T-helper 22 cell (primary cell): ENCODE measurements at places on chromosomes 12 and 14.

- no peak for DNase-seq
Measured at GRCh38 chr12:5535541-5535940, 103.6 kb downstream of the NTF3 start.

GRCh38 chr14:65604936-65605335 lies 192.4 kb downstream of the FUT8 start:
- no peak for DNase-seq

DNA sequence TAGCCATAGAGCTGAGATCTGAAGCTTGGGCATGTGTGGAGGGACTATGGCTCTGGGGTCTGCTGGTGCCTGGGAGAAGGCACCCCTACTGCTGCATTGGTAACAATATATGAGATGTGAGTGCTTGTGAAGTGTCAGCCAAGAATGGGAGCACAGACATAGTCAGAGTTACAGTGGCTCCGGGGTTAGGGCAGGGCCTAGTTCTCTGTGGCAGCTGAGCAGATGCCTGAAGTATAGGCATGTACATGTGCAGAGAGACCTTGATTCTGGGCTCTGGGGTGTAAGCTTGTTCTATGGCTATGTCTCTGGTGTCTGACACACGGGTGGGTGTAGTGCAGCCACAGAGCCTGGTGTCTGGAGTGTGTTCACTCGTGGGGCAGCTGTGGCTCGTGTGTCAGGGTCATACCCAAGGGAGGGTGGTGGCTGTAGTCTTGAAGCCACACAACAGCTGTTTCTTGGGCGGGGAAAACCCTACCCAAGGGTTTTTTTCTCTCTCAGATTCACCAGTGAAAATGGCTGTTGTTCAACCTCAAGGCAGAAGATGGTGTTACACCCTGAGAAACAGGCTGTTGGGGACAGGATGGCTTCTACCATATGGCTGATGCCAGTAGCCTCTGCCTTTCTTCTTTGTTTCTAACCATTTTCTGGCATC lies 11.9 kb upstream of the TCL1A start:
- no peak for DNase-seq

- no peak for DNase-seq
Measured at GRCh38 chr12:66140731-66141130, 10.2 kb upstream of the LLPH start.

DNA sequence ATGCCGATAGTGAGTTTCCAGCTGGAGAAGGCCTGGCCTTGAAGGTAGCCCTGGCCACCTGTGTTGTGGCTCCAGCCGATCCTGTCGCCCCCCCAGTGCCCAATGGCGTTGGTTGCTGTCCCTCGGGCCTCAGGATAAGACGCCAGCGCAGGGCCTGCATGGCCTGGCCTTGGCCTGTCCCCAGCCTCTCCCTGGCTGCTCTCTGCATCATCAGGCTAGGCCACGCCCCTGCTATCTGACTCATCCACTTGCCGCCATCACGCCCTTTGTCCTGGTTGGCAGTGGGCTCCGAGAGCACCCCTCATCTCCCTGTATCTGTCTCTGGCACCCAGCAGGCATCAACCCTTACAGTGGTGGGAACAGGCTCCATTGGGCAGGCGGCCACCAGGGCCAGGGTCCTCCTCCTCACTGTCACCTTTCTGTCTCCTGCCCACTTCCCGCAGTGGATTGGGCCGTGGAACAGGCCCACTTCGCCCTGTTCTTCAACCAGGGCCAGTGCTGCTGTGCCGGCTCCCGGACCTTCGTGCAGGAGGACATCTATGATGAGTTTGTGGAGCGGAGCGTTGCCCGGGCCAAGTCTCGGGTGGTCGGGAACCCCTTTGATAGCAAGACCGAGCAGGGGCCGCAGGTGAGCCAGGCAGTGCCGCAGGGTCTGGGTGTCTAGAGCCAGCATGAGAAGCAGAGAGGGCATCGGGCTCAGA lies 25.6 kb downstream of the ALDH2 start:
- DNase-seq: no peak

GRCh38 chr14:31827325-31827724 lies 249.8 kb upstream of the ARHGAP5 start:
- no peak for DNase-seq

DNA sequence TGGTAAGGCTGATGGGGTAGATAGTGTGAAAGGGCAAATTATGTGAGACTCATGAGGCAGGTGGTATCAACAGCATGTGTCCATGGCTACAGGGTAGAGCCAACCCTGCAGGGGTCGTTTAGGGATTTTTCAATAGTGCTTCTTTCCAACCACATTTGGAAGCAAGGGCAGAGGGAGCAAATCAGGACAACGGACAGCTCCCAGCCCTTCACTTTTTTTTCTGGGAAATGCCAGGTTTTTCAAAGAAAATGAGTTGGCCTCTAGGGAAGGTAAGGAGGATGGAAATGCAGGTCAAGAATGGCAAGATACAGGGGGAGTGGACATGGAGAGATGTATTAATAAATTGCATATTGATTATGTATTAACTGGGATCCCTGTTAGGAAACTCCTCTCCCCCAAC lies 4.9 kb upstream of the CMA1 start:
- no peak for DNase-seq

- peak; percentile 32 for DNase-seq
Measured at GRCh38 chr14:73759183-73759713, 45.1 kb upstream of the PNMA1 start.

GRCh38 chr14:63296060-63296563 lies 22.6 kb downstream of the GPHB5 start:
- no peak for DNase-seq

DNA sequence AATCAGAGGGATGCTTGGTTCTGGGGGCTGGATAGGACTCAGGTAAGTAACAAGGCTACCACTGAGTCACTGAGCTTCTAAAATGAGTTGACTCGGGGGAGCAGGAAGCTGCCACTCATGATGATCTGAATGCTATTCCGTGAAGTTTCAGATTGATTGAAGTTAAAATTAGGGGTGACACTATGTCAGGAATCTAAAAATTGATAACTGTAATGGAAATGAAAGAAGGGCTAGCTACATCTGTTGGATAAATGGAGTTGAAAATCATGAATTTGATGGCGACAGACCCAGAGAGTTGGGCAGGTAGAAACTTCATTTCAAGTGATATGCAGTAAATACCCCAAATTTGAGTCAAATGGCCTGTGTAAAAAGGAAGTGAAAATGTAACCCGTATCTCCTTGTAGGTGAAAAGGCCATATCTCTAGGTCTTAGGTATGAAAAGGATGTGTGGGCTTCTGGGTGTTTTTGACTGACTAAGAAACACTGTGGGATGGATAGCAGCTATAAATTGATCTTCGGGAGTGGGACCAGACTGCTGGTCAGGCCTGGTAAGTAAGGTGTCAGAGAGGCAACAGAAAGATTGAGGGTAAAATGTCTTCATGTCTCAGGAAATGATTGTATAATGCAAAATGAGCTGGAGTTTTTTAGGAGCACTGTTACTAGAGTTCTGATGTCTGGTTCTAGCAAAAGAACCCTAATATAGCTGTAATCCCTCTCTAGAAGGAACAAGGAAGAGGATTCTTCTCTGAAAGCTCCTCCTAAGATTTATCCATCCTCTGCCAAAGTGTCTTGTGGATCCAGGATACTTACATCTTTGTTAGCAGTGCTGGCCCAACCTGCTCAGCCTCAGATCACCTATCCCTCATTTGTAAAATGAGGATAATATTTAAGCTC lies 57.3 kb downstream of the DAD1 start:
- no peak for DNase-seq

DNA sequence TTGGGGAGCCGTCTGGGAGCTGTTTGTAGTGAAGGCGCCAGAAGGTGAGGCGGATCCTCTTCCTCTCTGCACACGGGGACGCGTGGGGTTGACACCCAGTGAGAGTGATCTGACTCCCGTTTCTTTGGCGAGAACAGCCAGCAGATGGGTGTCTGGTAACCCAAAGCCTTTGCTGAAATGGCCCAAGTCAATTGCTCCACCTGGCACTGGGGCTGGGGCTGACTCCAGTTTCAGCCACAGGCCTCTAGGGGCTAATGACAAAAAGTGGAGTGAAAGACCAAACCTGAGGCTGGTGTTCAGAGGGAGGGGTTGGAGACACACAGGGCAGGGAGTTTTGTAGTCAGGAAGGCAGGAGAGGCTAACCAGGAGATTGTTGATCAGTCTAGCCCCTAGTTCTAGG lies 87.0 kb downstream of the FRMD6 start:
- DNase-seq: no peak

DNA sequence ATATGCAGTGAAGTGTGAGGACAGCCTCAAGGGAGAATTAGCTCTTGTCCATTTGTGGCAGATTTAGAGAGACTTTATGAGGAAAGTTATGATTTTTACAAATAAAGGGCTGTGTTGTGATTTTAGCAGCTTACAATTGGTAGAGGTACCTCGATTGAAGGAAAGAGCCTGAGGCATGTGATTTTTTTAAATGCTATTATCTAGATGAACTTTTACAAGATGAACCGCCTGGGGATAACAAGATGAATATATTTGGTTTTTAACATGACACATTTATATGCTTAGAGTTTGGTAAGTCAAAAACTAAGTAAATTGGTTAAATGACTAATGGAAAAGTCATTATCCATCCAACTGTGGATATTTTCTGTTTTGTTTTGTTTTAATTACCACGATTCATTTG lies 52.6 kb downstream of the AEBP2 start:
- DNase-seq: no peak

DNA sequence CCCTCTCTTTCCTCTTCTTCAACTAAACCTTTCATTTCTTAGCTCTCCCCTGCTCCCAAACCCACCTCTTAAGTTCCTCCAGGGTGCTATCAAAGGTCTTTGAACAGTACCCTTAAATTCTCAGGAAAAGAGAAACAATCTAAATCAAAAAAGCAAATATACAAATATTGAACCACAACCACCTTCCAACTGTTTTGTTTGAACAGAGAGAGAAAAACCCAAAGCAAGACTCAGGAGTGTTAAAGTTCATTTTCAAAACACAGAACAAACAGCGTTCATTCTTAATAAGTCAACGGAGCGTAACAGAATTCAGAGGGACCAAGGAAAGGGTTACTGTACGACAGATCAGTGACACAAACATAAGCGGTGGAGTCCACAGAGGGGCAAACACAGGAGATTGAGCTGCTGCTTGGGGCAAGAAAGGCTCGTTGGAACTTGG lies 73.3 kb downstream of the NDUFA12 start:
- DNase-seq: no peak

- DNase-seq: no peak
Measured at GRCh38 chr12:128755566-128755965, 68.2 kb downstream of the SLC15A4 start.

DNA sequence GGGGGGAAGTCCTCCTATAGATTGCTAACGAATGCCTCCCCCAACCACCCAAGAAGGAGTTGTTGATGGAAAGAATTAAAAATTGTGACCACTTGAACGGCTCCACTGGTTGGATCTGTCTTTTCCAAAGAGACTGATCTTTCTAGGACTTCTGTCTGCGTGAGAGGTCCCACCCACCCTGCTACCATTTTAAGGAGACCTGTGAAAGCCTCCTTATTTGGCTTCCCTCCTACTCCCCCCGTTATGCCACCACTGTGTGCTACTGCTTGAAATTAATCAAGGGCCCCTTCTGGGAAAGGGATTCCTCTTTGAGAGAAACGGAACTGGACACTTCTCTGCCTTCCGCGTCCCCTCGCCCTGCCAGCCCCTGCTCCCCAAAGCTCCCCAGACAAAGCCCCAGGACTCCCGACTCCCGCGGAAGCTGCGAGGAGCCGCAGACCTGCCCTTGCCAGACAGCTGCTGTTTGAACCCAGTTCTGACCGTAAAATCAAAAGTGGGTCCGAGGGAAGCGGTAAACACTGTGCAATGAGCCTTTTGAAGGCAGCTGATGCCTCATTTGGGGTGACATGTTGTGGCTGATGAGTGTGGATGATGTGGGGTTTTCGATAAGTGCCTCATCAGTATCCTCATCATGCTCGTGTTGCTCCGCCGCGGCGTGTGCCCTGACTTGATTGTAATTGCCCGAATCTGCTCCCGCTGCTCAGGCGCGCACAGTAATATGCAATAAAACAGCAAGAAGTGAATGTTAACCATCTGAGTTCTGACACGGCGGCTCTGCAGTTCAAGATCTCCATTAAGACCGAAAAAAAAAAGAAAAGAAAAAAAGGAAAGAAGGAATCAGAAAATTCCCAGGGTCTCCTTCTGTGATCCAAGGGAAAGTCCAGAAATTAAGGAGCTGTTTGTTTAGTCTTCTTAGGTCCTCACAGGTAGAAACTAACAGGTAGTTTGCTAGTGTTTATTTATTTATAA lies 48.2 kb downstream of the MBIP start:
- DNase-seq: no peak

DNA sequence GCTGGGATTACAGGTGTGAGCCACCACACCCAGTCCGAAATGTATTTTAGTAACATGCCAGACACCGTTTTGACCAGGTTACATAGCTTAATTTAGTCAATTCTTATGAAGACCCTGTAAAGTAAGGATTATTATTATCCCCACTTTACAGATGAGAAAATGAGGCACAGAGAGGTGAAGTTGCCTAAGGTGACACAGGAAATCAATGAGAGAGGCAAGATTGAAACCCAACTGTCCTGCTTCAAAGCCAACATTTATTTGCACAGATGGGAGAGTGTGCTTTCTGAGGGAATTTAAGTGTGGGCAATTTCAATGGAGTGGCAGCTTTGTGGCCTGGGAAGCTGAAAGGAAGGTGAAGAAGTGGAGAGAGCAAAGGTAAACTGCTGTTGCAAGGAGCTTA lies 19.1 kb upstream of the EPS8 start:
- DNase-seq: no peak

DNA sequence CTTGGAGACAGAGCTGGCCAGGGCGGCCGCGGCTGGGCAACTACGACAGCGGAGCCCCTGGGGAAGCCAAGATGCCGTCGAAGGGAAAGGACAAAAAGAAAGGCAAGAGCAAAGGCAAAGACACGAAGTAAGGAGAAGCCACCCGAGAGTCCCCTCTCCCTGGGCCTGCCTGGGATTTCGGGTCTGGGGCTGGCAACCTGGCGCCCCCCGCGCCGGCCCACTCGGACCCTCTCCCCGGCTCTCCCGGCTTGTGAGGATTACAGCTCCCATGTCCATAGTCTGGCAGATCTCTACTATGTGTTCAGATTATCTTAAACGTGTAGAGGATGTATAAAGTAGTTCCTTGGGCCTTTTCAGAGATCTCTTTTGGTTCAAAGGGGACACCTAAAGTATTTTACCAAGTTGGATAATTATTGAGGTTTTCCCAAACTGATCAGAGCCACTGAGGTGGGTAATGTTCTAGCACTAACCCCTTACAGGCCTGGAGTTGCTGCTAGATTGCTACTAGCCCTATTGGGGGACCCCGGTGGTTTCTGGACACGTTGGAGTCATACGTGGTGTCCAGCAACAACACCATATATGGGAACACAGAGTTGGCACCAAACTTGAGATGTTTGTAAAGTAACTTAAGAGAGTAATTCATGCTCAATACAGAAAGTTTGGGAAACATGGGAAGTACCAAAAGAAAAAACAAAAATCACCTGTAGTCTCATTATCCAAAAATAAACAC lies 424 bp downstream of the BBOF1 start:
- no peak for DNase-seq

GRCh38 chr14:89625731-89626232 lies 208.7 kb upstream of the FOXN3 start:
- no peak for DNase-seq

DNA sequence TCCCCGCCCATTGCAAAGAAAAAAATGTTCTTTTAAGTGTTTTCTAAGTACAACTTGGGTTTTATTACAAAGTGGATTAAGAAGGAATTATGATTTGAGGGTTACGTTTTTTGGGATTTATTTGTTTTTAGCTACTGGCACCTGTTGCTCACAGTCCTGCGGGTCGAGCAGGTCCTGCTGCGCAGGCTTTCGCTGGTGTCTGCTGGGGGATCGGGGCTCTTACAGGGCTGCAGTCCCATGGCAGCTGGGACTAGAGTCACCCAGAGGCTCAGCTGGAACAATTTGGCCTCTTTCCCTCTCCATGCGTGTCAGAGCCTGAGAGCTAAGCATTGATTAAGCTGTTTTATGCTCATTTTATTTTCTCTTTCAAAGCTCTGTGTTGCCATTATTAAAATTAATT lies 55.6 kb upstream of the DYNC1H1 start:
- DNase-seq: no peak
